ENCODE measurements at places on chromosomes 4 and X.
A peak's percentile ranks its signal among the peaks of the same experiment; 100 is the strongest.

DNA sequence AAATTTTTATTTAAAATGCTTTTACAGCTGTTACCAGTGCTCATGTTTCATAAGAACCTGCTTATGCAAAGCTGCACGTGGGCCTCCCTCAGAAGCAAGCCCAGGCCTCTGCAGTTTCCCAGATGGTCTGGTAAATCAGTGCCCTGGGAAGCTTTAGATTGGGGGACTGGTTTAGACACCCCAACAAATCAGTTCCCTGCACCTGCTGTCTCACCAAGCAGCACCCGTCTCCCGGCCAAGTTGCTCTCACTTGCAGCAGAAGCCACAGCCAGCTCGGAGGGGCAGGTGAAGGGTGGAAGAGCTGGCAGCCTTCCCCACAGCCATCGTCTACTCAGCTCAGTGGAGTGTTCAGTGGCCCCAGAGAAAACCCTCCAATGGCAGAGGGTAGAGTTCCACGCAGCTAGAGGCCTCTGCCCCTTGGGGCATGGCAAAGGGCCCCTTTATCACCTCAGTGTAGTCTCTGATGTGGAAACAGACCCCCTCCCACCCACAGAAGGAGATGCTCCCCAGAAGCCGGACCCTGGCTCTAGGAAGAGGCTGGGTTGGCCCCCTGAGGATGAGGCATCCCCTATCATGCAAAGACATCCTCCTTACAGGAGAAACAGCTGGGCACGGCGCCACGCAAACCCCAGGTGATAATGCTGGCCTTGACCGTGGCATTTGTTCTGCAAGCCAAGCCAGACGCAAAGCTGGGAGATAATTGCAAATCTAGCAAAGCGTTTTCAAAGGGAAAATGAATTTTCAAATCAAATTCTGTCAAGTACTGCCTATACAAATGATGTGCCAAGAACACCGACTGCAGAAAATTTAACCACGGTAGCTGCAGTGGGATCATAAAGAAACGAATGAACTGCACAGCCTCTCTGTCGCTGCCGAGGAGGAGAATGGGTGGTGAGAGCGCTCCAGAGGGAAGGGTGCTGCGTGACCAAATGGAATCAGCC lies 51.9 kb downstream of the ZFYVE28 start:
- DNase-seq = no peak

GRCh38 chr4:2823301-2823670 lies 20.4 kb upstream of the ADD1 start:
- no peak for DNase-seq

GRCh38 chr4:66032571-66032970 lies 362.3 kb upstream of the EPHA5 start:
- DNase-seq = no peak

GRCh38 chrX:54198262-54198661 lies 15.2 kb upstream of the FAM120C start:
- no peak for DNase-seq

DNA sequence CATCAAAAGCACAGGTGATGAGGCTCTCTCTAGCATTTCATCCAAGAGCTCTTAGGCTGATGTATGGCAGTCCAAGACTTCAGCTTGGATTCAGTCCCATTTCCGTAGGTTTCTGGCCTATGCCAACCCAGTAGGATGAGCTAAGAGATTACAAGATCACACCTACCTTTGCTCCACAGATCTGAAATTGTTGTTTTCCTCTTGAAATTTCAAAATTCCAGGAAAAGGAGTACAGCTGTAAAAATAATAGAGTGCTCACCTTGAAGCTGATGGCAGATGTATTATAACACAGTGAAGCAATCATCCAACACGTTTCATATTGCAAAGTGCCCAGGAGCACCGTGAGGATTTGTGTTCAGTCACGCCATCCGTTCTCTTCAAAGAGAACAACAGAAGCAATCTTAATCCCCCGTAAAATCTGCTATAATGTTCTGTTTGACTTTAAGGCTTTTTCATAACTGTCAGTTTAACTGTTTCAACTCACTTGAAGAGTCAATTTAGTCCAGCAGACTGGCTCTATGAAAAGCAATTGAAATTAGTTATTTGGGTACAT lies 137.5 kb downstream of the CPE start:
- DNase-seq = no peak

DNA sequence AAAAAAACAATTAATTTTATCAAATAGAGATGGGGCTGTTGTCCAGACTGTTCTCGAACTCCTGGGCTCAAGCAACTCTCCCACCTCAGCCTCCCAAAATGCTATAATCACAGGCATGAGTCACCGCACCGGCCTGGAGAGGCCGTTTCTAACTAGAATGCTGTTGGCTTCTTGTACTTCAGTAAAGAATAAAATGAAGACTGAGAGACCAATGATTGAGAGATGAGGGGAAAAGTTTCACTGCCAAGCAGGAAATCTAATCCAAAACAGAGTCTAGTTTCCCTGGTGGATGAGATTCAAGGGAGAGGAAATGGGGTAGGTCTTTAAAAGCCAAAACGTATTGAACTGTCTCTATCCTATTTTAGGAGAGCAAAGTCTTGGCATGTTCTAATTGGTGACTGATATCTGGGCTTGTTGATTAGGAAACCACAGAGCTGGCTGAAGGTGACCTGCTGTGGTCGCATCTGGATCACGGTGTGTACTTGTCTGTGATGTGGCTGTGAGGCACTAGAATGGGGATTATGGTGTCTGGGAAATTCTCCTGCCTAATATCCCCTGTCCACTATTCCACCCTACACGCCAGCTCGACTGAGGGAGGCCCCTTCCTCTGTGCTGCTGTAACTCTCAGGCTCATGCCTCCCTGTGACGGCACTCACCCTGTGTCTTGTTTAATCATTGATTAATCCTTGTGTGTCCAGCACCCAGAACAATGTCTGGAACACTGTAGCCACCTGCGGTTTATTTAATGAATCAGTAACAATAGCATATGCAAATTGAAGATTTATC lies 15.0 kb upstream of the TRIM2 start:
- no peak for DNase-seq

DNA sequence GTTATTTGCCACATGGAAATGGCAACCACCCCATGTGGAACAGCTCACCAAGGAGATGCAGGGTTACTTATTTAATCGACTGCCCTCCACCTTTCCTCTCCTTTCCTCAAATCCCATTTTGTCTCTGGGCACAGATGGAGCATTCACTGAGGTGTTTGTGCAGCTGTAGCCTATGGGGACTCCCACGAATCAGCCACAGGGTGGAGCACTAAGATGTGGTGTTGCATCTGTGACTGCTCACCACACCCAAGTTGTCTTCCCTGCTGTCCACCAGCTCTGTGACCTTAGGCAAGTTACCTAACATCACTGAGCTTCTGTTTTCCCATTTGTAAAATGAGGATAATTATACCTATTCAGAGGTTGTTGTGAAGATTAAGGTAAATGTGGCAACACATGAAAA lies 252.4 kb upstream of the CPEB2 start:
- no peak for DNase-seq

DNA sequence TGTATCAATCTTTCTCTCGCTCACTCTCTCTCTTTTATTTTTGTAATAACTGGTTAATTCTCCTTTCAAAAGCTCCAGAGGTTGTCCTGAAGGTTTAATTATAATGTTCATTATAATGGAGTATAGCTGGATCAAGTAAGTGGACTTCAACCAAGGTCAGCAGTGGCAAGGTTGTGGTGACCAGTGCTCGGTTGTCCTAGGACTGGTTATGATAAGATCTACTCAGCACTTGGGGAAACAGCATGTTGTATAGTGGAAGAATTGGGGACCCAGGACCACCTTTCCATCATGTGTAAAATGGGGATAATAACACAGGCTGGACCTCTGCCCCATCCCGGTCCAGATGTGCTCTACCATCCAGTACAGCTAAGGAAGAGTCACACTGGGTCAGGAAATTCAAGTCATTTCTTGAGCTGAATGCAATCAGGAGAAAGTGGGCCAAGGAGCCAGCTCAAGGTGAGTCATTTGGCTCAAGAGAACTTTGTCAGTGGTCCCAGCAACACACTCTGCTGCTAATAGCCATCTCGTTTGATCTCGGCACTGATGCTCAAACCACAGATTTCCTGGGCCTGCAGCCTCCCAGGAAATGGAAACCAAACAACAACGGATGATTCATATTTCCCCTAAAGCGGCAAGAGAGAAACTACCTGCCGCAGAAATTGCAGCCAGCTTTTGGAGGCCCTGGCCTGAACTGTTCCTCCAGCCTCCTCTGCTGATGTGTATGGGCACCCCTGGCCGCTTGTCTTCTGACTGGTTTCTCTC lies 123.6 kb upstream of the RBPJ start:
- DNase-seq = no peak

DNA sequence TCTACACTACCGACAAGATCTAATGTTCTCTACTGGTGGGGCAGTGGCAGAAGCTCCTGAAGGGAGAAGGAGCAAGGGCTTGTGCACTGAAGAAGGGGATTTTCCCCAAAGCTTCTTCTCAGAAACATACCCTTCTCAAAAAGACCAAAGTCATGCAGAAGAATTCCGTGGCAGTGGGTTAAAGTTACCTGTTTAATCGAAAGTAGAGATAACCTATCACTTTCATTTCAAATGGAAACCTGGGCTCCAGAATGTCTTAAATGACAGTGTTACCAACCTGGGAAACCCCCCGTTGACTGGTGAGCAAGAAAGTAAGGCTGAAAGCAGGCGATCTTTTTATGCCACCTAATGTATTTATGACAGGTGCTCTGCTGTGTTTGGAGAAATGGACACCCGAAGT lies 92.5 kb upstream of the TEX13D start:
- no peak for DNase-seq

- DNase-seq = no peak
Measured at GRCh38 chr4:104941661-104942062, 205.0 kb upstream of the TET2 start.

GRCh38 chr4:100081491-100081890 lies 108.8 kb downstream of the DDIT4L start:
- DNase-seq = no peak

DNA sequence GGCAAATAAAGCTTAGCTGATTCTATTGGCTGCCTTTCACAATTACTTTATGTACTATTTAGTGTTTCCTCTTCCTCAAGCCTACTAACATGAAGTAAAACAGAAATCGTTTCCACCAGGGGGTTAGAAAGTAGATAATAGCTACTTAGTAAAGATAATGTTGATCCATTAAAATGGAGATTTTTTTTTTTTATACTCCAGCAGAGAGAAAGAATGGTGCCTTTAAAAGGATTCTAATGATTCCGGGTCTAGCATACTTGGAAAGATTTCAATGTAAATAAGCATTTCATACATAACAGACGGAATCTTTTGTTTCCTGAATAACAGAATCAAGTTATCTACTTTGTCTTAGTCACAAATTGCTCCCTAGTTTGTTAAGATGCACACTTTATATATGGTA lies 37.1 kb downstream of the GK start:
- DNase-seq = no peak

DNA sequence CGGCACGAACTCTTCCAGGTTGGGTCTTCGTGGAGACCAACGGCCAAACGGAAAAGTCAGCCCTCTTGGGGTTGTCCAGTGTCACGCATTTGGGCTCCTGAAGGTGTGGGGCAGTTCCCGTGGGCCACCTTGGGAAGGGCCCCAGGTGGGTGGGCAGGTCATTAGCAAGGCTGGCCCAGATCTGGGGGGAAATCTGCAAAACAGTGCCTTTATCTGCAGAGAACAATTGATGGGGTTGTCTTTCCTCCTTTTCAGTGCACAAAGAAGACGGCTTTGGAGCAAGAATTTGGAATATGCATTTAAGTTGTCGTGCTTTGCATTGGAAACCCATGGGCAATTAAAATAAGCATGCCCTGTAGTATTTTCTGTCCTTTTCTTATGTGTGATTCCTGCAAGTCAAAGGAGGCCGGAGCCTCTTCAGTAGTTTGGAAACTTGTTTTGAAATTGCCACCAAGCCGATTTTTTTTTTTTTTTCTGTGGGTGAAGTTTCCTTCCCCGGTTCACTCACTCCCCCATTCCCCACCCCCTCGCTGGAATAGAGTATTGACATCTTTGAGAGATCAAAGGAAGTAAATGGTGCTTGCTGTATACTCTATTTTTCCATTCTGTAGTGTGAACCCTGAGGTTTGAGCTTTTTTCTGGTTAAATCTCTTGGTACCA lies 9.8 kb downstream of the ZIC3 start:
- DNase-seq = no peak

- DNase-seq = no peak
Measured at GRCh38 chrX:133229361-133229760, 11.2 kb upstream of the TFDP3 start.

GRCh38 chr4:31193521-31193920 lies 473.4 kb downstream of the PCDH7 start:
- DNase-seq = no peak

- DNase-seq = no peak
Measured at GRCh38 chr4:42478946-42479345, 81.7 kb downstream of the SHISA3 start.

- DNase-seq = no peak
Measured at GRCh38 chrX:41616935-41617334, 71.8 kb upstream of the GPR34 start.

DNA sequence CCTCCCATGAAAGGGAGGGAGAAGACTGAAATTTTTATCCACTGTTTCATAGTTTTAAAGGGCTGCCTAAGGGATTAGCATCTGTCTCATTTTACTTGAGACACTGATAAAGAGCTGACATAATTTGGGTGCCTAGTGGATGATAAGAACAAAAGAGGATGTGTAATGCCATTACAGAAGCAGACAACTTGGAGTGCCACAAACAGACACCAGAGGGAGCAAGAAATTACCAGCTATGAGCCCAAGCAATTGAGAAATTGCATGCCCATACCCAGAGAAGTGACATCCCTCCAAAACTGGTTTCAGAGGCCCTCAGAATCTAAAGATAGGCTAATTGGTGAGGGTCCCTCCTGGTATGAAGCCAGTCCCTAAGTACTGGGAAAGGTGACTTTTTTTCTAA lies 38.5 kb upstream of the POU3F4 start:
- DNase-seq = peak; percentile 7

DNA sequence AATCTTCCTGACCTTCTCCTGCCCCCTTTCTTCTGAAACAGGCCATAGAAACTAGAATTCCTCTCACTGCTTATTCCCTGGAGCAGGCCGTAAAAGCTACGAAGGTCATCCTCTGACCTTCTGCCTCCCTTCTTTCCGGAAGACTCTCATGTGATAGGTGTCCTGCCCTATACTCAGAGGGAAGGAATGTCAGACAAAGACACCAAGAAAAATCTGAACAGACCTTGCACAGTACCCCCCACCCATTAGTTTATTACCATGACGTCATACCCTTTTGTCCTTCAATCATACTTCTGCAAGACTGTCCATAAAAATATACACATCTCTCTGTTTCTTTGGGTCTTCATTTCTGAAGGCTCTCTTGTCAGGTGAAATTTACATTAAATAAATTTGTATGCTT lies 1523.9 kb downstream of the RPA4 start:
- DNase-seq = no peak

GRCh38 chr4:90745176-90745575 lies 618.0 kb downstream of the CCSER1 start:
- no peak for DNase-seq

DNA sequence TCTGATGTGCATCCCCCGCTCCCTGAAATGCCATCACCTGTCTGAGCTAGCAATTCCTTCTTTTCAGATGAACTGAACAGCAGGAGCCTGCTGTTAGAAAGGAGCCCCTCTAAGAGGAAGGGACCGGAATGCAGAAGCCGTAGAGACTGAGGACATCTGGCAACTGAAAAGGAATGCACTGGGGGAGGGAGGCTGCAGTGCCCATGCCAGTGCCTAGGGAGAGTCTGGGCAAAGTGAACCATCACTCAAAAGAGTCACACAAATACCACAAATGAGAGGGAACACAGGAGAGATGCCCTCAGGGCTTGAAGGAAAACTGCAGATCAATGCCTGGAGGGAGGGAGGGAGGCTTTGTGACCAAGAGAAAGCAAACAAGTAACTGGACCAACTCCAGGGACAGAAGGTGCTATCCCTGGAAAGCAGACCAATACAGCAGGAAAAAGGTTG lies 93.9 kb upstream of the CBR4 start:
- DNase-seq = no peak

GRCh38 chr4:42658261-42658660 lies 1.4 kb upstream of the ATP8A1 start:
- no peak for DNase-seq

All from D721Med (cell line).